CD4-positive, alpha-beta T cell treated with Interleukin-6 for 4 hours (primary cell): ENCODE measurements at places on chromosomes 5 and 9.

GRCh38 chr9:26261503-26262330 lies 583.5 kb upstream of the TUSC1 start:
- no peak for DNase-seq

DNA sequence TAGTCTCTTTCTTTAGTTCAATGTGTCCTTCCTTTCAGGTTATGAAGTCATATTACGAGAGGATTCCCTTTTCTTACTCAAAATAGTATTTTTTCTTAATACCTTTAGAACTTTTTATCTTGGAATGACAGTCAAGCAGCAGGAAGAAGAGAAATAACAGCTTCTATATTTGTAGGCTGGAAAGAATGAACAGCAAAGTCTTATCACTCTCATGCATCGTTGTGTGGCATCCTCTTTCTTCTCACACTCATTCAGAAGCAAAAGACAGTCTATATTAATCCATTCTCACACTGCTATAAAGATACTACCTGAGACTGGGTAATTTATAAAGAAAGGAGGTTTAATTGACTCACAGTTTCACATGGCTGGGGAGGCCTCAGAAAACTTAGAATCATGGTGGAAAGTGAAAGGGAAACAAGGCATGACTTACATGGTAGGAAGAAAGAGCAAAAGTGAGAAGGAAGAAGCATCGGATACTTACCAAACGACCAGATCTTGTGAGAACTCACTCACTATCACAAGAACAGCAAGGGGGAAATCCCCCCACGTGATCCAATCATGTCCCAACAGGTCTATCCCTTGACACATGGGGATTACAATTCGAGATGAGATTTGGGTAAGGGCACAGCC lies 1646.1 kb upstream of the CDH6 start:
- DNase-seq = no peak

DNA sequence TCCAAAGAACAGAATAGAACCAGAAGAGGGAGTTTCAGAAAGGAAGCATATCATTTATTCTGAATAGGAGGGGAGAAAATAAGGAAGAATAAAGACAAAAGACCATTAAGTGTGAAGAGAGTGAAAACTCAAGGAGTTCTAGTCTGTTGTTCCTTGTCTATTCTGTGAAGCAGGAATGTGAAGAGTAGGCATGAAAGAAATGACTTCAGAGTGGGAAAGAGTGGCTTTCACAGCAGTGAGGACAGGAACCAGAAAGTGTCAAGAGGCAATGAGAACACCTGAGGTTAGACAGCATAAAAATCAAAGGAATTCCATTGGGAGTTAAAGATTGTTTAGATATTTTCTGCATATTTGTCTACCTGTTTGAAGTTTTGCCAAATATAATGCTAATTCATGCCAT lies 768.8 kb upstream of the GRAMD2B start:
- no peak for DNase-seq

- DNase-seq = peak; percentile 79
These were observed 2.9 kb upstream of the IL17B start for GRCh38 chr5:149381986-149382338.

DNA sequence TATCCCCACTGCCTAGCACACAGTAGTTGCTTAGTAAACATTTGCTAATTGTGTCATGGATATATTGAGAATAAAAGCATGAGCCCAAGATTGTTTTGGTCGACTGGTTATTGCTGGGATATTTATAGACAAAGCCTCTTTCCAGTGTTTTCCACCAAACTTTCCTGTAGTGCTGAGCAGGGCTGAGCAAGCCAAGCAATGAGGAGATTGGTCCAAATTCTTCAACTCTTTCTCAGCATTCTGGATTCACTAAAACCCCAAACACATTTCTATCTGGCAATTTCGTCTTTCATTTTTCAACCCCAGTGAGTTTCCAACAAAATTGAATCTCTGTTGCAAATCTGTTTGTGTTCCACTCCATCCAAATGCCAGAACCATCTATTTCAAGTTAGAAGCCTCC lies 31.9 kb upstream of the TARS1 start:
- DNase-seq = no peak

DNA sequence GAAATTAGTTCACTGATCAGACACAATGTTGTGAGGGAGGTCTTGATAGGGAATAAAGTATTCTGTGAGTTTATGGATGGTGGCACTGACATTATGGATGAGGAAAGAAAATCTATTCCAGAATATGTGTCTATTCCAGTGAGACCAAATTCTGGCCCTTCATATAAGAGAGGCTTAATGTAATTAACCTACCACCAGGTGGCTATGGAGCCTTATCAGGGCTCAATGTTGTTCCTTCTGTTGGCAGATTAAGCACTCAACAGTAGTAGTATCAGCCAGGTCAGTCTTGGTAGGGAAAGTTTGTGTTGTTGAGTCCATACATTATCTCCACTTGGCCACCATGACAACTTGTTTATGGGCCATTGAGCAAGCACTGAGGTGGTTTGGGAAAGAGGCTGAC lies 41.7 kb upstream of the BARX1 start:
- DNase-seq = no peak

GRCh38 chr5:141908796-141909195 lies 14.9 kb upstream of the DELE1 start:
- no peak for DNase-seq

DNA sequence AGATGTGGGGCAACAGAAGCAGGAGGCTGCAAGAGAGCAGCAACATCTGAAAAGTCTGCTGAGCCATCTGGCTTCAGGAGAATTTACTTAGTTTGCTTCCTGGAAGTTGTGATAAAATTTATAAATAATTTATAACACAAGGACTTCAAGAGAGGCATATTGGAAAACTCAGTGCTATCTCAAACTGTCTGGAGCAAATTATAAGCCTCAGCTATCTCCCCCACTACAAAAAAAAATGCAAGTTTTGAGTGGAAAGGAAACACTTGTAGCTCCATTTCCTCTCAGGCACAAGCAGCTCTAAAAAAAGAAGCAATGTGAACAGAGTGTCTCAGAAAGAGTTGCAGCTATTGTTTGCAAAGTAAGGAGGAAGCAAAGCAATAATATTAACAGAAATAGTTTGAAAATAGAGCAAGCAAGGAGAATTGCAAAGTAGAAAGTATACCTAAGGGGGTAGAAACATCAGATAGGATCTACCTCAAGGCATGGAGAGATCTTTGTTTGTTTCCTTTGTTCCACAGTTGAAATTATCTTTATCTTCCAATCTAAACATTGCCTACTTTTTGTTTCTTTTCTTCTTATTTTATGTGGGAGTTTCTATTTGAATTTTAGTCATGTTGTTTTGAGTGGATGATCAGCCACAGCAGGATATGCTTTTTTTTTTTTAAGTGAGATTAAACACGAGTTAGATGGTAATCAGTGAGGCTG lies 55.9 kb upstream of the IL6ST start:
- DNase-seq = peak; percentile 7

GRCh38 chr9:1201262-1201661 lies 151.1 kb downstream of the DMRT2 start:
- no peak for DNase-seq

DNA sequence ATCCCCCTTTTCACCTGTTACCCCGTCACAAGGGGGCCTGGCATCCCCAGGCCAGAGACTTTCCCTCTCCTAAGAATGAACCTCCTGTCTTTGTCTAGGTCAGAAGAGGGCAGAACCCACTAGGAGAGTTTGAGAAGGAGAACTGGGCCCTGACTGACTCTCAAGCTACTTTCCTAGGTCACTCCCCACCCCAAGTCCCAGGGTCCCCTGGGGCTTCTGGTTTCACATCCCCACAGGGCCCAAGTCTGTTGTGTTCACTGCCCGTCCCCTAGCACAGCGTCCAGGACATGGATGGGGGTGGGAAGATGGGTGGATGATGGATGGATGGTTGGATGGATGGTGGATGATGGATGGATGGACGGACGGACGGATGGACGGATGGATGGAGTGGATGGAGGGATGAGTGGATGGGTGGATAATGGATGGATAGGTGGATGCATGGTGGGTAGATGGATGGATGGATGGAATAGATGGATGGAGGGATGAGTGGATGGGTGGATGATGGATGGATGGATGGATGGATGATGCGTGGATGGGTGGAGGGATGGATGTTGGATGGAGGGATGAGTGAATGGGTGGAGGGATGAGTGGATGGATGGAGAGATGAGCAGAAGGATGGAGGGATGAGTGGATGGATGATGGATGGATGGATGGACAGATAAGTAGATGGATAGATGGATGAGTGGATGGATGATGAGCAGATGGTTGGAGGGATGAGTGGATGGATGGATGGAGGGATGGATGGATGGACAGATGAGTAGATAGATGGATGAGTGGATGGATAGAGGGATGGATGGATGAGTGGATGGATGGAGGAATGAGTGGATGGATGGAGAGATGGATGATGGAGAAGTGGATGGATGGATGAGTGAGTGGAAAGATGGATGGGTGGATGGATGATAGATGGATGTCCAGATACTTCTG lies 50.6 kb downstream of the KCNT1 start:
- DNase-seq = no peak

- peak; percentile 13 for DNase-seq
These were observed 983 bp downstream of the GCNT1 start for GRCh38 chr9:76459694-76460635.

DNA sequence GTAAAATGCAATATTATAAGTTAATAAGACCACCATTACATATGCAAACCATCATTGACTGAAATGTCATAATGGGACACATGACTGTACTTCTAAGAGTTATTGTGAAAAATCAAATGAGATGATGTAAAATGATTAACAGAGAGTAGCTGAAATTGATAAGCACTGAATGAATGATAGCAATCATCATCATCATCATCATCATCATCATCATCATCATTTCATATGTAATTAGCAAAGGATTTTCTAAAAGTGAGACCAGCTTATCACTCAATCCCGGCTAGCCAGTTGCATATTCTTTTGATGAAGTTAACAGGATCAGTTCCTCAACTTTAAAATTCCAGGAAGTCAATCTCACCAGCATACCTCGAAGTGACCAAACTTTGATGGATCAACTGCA lies 650.3 kb upstream of the KLF4 start:
- DNase-seq = no peak

GRCh38 chr9:38682713-38683112 lies 37.2 kb downstream of the FAM240B start:
- DNase-seq = no peak

GRCh38 chr5:126339215-126339805 lies 83.9 kb upstream of the GRAMD2B start:
- DNase-seq = peak; percentile 61

DNA sequence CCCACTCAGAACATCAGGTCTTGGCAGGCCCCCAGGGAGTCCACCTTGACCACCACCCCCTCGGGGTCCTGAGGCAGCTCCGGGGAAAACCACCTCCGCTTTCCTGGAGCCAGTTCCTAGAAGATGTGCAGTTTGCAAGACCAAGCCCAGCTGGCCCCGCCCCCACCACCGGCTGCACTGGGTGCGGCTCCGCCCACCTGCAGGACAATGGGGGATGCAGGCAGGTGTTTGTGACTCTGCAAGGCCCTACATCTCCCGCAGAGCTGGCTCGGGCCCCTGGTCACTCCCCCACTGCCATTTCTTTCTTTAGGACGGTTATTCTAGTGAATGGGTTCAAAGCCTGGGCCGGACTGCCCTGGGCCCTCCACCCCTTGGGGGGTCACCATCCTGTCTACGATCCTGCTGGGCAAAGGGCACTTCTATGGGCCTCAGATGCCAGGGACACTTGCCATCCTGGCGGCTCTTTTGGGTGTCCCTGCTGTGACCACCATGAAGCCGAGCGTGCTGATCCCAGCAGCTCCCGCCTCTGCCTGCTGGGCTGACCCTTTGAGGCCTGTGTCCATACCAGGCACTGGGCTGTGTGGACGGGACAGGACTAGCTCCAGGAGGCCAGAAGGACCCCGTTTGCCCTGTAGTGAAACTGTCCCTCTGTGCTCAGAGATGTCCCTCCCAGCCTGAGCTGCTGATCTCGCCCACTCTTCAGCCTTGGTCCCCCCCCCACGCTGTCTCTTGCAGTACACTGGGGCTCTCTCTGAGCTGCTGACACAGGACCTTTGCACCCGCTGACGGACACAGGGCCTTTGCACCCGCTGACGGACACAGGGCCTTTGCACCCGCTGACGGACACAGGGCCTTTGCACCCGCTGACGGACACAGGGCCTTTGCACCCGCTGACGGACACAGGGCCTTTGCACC lies 5.9 kb upstream of the NACC2 start:
- DNase-seq = no peak

- DNase-seq = no peak
These were observed 141.6 kb downstream of the INSYN2B start for GRCh38 chr5:169838688-169839087.

GRCh38 chr5:85990998-85991397 lies 626.7 kb upstream of the COX7C start:
- no peak for DNase-seq

DNA sequence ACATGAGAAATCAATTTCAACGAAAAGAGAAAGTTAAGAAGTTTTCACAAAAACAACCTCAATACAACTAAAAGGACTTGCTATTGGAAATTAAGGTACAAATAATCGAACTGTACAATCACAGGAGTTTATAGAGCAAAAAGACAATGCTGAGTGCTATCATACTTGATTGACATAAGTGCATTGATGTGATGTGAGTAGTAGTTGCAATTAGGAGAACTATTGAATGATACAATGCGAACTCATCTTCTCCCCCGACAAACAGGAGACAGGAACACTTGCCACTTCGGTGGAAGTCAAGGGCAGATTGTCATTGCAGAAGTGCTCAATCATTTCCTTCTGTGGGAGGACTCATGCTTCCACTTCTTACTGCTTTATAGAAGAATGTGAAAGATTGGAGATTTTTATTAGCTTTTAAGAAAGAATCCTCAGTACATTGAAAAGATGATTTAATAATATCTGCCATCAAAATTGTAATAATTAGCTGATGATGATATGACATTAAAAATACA lies 276.6 kb upstream of the MPDZ start:
- DNase-seq = no peak

- DNase-seq = peak; percentile 74
These were observed 49.9 kb upstream of the GARNL3 start for GRCh38 chr9:127214421-127215267.

DNA sequence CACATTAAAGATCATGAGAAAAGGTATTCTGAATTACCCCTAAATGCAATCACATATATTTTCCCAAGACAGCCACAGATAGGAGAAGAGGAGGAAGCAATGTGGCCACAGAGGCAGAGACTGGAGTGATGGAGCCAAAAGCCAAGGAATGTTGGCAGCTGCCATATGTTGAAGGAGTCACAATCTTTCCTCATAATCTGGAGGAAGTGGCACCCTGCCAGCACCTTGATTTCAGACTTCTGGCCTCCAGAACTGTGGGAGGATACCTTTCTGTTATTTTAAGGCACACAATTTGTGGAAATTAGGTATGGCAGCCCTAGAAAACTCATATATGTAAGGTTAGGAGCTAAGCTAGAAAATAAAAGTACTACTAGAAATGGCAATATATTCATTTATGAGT lies 139.9 kb upstream of the GAS1 start:
- DNase-seq = no peak

DNA sequence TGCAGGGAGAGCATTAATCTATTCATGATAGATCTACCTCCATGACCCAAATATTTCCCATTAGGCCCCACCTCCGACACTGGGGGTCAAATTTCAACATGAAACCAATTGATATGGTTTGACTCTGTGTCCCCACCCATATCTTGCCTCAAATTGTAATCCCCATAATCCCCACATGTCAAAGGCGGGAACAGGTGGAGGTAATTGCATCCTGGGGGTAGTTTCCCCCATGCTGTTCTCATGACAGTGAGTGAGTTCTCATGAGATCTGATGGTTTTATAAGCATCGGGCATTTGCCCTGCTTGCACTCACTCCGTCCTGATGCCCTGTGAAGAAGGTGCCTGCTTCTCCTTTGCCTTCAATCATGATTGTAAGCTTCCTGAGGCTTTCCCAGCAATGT lies 153.5 kb downstream of the SV2C start:
- no peak for DNase-seq

- DNase-seq = no peak
These were observed 75.7 kb upstream of the PIK3R1 start for GRCh38 chr5:68139611-68140441.
